CD4-positive, alpha-beta T cell treated with Interleukin-6 for 4 hours (primary cell): ENCODE measurements at places on chromosomes 12 and 14.

DNA sequence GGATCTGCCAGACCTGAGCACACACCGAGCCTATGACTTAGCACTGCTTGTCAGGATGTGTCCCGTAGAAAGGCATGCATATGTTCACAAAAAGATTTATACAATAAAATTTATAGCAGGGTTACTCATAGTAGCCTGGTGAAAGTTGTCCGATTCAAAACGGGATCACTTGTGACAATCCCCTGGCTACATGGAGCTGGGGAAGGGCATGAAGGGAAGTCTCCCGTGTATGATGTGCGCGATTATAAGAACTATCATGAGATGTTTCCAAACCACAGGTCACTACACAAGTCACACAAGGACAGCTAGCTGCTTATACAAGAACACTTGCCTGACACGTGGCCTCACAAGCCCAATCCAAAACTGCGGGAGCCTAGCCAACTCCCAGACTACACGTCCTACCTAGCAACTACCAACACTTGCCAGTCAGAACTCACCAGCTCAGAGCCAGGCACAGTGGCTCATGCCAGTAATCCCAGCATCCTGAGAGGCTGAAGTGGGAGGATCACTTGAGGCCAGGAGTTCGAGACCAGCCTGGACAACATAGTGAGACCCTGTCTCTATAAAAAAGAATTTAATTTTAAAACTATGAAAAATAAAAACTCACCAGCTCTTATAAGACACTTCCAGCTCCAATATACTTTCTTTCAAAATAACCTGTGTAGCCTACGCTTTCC is 7.5 kb upstream of the CDCA4 start:
- DNase-seq, result no peak

DNA sequence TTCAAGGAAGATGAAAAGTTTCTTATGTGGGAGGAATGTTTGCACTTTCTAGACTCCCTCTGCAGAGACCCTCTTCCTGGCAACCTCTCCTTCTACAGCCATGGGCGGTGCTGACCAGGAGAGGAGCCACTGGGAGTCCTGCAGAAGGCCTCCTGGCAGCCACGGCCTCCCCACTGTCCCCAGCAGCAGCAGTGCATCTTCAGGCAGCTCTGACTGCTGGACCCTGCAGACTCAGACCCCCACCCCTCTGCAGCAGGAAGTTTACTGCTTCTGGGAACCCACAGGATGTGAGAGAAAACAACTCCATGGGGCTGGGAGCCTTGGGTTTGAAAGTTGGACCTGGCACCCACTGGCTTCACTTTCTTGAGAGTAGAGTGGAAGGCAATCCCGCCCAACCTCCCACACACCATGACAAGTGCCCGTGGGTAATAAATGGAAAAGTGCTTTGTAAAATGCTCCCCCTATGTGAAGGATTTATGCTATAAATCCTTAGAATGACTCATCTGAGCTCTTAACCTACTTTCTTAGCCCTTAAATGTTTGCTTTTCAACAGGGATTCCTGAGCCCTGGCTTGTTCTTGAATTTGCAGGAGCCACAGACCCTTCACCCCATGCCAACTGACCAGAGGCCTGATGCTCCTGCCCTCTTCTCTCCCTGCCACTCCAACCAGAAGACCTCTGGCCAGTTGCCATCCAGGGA is 37.5 kb upstream of the DDX11 start:
- no peak for DNase-seq

- DNase-seq, result no peak
These were observed 8.7 kb upstream of the SMCO2 start for GRCh38 chr12:27437839-27438238.

GRCh38 chr12:132461526-132461925 is 28.4 kb upstream of the FBRSL1 start:
- no peak for DNase-seq

DNA sequence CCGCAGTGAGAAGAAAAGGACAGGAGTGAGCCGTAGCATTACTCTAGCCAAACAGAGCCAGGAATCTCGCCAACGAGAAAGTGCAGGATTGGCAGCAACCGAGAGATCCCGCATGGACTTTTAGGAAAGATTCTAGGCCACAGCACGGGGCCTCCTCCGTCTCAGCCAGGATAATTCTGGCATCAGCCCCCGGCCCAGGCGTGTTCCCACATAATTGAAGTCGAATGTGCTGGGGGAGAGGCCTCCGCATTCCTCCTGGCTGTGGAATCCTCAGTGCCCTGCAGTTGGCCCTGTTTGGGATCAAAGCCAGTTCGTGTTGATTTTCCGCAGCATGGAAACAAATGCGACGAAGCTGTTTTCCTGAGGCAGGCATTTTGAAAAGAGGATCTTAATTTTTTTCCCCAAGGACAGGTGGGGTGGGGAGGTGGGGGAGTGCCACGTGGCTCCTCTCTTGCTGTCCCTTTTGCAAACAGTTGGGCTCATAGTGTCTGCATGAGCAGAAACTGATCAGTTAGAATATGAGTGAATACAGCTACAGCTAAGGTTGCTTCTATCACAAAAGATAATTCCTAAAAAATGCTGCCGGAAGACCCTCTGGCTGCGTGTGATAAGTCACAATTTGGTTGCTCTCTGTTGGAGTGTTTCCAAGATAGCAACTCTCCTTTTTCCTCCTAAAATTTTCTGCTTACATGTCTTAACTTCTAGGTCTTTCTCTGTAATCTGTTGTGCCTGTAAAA is 37.3 kb upstream of the ATXN2 start:
- no peak for DNase-seq

DNA sequence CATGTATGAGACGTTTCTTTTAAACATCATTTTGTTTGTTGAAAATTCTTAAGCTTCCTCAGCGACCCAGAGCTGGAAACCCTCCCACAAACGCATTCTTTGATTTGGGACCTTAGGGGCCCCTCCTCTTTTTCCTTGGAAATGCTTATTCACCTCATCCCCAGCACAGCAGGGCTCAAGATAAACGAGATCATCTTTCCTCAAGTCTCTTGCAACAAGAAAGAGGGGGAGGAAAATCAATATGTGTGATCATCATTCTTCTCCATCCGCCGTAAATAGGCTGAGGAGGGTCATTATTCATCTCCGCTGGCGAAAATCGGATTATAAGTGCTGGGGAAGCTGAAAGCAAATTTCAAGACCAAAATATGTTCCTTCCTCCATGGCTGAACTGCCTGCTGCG is 1415.2 kb downstream of the AACS start:
- DNase-seq, result no peak

- DNase-seq, result no peak
These were observed 92.0 kb downstream of the RFLNA start for GRCh38 chr12:124386661-124387527.

GRCh38 chr12:100555722-100556121 is 17.8 kb upstream of the GAS2L3 start:
- no peak for DNase-seq

DNA sequence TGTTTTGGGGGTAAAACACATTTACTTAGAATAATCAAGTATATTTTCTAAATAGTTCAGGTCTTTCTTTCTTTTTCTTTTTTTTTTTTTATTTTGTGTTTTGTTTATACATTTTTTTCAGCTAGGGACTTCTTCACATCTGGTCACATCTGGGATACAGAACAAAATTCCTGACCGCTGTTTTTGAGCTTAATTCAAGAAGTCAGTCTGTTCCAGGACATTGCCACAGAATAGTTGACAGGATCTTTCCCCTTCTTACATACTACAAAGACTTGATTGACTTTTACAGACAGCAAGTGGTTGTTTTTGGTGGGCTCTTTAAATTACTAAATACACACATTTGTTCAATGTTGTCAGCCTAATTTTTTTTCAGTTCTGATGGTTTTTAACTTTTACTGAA is 41.8 kb upstream of the DCN start:
- DNase-seq, result no peak

- no peak for DNase-seq
These were observed 10.2 kb downstream of the GNG2 start for GRCh38 chr14:51870606-51871005.

- DNase-seq, result no peak
These were observed 8.3 kb downstream of the TMX1 start for GRCh38 chr14:51248016-51248987.

- DNase-seq, result no peak
These were observed 76.6 kb downstream of the ZNF664 start for GRCh38 chr12:124049451-124050094.

DNA sequence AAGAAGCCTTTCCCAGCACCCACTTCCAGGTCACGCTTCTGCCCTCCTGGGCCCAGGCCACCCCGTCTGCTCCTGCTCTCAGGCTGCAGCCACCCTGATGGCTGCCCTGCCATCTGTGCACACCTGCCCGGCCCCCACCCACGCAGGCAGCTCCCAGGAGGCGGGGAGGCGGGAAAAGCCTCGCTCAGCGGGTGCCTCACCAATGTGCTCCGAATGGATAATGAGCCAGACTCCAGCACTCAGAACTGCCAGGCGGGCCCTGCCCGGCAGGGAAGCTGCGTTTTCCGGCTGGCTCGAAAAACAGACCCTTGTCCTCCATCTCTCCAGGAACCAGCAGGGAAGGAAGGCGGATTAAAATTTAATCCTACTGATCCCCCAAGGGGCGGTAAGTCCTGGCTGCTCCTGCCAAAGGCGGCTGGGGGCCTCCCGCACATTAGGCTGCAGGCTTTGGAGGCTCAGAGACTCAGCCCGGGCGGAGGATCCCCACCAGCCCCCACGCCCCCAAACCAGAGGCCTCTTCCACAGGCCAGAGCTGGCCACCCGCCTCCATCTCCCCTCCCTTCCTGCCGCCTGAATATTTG is 104.0 kb downstream of the NCOR2 start:
- no peak for DNase-seq

- DNase-seq, result no peak
These were observed 2.3 kb downstream of the EVL start for GRCh38 chr14:100067481-100067880.

DNA sequence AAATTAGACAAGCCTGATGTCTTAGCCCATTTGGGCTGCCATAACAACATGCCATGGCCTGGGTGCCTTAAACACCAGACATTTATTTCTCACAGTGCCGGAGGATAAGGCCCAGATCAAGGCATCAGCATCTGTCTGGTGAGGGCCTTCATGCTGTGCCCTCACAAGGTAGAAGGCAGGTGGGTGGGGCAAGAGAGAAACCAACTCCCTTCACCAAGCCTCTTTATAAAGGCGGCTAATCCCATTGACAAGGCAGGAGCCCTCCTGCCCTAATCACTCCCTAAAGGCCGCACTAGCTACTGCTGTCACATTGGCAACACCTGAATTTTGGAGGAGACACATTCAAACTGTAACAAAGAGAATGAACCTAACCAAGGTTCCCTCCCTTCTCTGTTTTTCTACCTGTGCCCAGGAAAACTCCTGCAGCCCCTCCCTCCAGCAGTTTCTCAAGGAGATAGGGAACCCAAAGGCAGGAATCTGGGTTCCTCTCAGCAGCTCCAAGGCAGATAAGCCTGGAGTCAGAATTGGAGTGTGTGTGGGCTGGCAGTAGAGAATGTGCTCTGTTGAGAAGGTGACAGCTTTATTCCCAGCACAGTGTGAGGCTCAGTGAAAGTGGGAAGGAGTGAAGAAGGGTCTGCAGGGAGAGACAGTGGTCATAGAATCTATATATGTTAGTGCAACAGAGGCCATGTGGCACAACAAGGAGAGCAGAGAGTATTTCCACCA is 21.7 kb upstream of the GPATCH2L start:
- no peak for DNase-seq

- no peak for DNase-seq
These were observed 766.4 kb upstream of the TMEM132C start for GRCh38 chr12:127500512-127501035.

GRCh38 chr14:85622106-85622505 is 92.2 kb downstream of the FLRT2 start:
- no peak for DNase-seq

GRCh38 chr14:68598621-68599447 is 194.0 kb downstream of the ZFP36L1 start:
- DNase-seq, result no peak

- peak; percentile 9 for DNase-seq
These were observed 89.3 kb downstream of the OSBPL8 start for GRCh38 chr12:76470028-76470939.

- DNase-seq, result no peak
These were observed 371.1 kb downstream of the SEC23A start for GRCh38 chr14:38731962-38732361.
